Glutamatergic neuron (in vitro differentiated cells): ENCODE measurements at places on chromosomes 6 and 20.

GRCh38 chr6:139591075-139591865 is 216.8 kb upstream of the CITED2 start:
- DNase-seq = no peak

- DNase-seq = no peak
Observed at GRCh38 chr20:49516916-49517804, 34.7 kb upstream of the KCNB1 start.

- DNase-seq = no peak
Observed at GRCh38 chr20:23187751-23188150, 101.6 kb upstream of the CD93 start.

DNA sequence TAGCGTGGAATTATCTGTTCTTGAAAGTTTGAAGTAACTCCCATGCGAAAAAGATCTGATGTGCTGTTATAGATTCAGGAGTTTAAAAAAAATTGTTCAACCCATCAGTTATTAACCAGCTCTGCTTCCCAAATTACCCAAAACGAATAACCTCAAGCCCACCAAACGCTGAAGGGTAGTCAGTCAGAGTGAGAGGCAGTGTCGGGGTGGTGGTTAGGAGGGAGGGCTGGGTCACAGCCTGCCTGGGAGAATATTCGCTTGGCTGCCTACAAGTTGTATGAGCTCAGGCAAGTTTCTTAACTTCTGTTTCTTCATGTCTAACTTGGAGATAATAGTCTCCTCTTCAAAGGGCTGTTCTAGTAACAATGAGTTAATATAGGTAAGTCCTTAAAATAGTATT is 114.6 kb downstream of the JPH2 start:
- no peak for DNase-seq

- no peak for DNase-seq
Observed at GRCh38 chr6:106966229-106966628, 8.3 kb downstream of the CD24 start.

DNA sequence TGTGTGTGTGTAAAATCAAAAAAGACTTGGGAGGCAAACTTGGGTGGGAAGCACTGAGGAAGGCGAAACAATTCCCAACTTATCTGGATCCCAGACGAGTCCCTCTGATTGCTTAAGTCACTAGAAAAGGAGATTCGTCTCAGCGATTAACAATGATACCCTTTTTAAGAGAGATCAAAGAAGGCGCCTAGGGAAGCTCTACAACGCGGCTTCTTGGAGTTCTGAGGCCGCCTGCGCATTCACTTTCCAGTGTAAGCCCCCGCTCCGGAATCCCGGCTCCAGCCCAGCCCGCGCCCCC is 8.7 kb upstream of the TBX18 start:
- DNase-seq = no peak

GRCh38 chr6:154202339-154202738 is 154.3 kb downstream of the IPCEF1 start:
- DNase-seq = no peak

- no peak for DNase-seq
Observed at GRCh38 chr6:454148-454991, 62.8 kb downstream of the IRF4 start.

GRCh38 chr6:18317850-18318249 is 53.5 kb upstream of the DEK start:
- no peak for DNase-seq

DNA sequence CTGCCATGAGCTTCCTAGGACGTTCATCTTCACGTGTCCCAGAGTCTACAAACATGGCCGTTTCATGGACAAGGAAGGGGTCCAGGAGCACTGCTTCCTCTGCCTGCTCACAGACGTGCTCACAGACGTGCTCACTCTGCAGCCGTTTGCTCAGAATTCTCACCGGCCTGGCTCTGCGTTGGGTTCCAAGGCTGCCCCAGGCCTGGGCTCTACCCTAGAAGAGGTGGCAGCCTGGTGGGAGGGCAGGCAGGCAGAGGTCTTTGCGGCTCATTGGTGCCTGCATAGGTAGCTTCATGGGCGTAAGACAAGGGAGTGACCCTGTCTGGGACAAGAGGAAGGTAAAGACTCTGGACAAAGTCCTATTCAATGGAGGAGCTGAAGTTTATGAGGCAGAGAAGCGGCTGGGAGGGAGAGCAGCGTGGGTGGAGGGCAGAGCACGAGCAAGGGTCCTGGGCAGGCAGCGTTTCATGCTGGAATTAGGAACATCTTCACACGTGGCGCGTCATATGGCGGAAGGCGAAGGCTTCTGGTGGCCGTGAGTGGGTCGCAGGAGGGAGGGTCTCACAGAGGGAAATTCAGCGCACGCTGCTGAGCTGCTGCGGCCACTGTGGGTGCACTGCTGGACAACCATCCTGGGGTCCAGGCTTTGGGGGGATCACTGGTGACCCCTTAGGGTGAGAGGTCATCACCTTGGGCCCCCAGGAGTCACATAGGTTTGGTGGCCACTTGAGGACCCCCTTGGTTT is 138.2 kb downstream of the PHACTR3 start:
- DNase-seq = no peak

- DNase-seq = no peak
Observed at GRCh38 chr20:49508435-49509199, 26.1 kb upstream of the KCNB1 start.

DNA sequence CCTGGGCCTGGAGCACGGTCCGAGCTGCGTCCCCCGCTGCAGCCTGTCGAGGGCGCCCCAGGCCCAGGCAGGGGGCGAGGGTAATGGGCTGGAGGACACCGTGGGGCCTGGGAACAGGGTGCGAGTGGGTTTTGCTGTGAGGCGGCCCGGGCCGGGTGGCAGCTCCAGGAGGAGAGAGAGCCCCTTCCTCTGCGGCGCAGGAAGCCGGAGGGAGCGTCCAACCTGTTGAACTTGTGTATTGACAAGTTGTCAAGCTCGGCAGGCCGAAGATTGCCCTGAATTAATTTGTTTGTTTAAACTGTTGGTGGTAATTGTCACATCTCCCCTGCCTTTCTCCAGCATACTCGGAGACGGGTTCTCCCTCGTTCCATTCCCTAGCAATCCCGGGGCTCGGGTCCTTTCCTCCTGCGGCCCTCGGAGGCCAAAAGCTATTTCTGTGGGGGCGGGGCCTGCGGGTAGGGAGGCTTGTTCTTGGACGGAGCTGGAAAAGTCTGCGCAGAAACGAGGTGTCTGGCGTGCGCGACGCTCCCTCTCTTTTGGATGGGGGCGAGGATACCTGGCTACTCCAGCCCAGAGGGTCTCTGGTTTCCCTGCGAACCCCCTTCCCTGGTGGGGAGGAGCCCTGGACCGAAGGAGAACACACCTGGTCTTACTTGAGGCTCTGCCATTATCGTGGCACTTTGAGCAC is 9.9 kb downstream of the NR2E1 start:
- DNase-seq = no peak

DNA sequence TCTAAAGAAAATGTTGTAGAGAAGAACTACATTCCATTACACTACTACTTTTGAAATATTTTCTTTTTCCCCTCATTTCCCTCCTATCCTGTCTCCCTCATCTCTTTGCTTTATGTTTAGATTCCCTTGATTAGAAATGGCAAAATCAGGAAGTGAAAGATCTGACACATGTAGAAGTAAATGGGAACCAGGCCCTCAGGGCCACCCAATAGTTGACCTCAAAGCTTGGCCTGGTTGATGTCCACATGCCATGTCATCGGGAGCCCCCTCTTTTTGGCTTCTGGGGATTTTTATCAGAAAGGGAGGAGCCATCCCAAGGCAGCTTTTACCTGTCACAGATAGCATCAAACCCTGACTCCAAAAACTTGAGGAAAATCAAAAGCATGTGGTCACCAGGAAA is 168.3 kb upstream of the ECI2 start:
- DNase-seq = no peak

- DNase-seq = no peak
Observed at GRCh38 chr20:19074828-19075516, 137.5 kb upstream of the SLC24A3 start.

DNA sequence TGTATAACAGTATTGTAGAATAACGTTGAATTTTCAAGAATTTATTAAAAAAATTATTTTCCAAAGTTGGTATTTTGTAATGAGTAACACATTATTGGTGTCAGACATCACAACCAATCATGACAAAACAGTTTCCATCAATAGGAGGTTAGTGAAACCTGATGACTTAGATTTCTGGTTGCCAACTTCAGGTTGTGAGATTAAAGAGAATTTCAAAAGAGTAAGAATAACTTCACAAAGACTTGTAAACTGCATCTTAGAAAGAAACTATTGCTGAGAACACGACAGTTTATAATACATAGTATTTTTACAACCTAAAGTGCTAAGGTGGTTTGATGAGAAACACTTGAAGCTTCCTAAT is 159.2 kb upstream of the ARG1 start:
- no peak for DNase-seq

DNA sequence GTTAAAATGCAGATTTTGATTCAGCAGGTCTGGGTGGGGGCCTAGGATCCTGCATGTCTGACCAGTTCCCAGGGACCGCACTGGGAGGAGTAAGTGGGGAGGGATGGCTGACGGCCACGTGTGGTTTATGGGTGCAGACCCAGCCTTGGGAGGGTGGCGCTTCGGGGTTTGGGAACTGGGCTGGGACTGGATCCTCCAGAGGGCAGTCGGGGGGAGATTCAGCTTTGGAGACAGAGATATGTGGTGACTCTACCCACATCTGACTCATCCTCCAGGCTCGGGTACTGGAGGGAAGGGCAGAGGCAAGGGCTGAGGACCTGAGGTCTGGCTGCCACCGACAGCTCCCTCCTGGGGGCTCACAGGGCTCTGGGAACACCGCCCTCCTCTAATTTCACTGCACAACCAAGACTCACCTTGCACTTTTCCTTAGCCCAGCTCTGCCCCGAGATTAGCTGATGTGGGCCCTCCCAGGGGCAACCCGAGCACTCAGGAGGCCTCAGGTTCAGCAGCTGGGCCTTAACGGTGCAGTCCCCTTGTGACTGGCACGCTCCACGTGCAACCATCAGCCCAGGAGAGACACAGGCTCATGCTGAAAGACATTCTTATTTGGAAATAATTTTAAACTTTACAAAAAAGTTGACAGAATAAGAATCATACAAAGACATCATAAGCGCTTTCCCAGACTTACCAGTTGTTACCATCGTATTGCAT is 172.8 kb upstream of the PMEPA1 start:
- no peak for DNase-seq

GRCh38 chr6:3228771-3229565 is 1.5 kb upstream of the TUBB2B start:
- DNase-seq = peak; percentile 79

GRCh38 chr6:44560458-44561059 is 173.1 kb downstream of the CDC5L start:
- no peak for DNase-seq

- DNase-seq = no peak
Observed at GRCh38 chr6:1014431-1014807, 297.5 kb upstream of the FOXQ1 start.

DNA sequence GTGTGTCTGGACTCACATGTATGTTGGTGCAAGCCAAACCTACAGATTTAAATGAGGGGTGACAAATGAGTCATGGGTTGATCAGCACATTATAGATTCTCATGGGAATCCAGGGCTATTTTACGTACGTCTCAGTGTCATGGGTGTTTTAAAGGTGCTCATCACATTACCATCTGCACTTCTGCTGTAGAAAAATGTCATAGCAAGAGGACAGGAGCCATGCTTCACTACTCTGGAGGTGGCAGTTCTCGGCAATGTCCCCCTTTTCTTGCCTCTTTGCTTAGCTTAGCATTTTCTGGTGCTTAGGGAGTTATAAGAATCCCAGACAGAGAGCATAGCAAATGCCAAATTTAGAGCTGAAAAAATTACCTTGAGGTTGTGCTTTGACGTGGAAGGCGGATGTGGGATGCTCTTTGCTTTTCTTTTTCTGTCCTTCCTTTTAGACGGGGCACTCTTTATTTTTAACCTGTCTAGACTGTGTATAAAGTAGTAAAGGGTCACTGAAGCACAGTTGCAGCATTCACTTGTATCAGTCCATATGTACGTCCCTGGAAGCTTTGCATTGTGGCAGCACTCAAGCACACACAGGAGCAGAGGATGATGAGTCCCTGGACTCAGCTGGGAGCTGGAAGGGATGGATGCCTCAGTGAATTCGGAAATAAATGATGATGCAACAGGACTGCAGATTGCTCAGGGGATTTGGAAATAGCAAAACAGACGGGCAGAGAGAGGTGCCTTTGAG is 139.7 kb downstream of the SYNDIG1 start:
- DNase-seq = no peak

DNA sequence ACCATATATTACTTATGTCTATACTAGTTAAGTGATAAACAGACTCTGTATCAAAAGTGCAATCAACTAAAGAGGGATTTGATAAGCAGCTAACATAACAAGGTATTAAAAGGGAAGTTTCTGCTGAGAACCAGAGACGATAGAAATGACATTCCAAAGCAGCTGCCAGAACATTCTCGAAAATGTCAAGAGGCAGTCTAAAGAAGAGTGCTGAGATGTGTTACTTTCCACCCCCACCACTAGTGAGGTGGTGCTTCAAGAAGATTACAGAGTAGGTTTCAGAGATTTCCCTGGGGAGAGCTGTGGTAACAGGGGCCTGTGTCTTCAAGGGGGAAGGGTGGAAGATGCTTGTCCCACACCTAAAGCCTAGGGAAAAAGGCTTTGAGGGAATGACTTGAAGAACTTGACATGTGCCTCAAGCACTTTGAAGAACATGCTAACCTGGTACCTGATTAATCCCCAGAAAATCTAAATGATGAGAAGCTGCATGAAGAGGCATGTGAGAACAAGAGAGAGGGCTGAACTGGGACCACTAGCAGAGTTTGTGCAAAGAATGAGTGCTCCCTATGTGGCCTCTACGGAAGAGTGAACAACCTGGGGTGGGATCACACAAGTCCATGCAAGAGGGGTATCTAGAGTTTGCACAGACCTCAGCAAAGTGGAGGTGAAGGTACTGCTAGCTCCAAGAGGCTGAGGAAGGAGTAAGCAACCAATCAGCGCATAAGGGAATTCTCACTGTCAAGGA is 5.0 kb downstream of the FAM184A start:
- DNase-seq = no peak

GRCh38 chr6:3444276-3445088 is 12.4 kb downstream of the SLC22A23 start:
- no peak for DNase-seq

- no peak for DNase-seq
Observed at GRCh38 chr6:148869585-148869984, 122.8 kb downstream of the UST start.

- no peak for DNase-seq
Observed at GRCh38 chr6:37800703-37801604, 18.6 kb upstream of the ZFAND3 start.

GRCh38 chr6:153172815-153173214 is 41.7 kb upstream of the RGS17 start:
- DNase-seq = peak; percentile 77

DNA sequence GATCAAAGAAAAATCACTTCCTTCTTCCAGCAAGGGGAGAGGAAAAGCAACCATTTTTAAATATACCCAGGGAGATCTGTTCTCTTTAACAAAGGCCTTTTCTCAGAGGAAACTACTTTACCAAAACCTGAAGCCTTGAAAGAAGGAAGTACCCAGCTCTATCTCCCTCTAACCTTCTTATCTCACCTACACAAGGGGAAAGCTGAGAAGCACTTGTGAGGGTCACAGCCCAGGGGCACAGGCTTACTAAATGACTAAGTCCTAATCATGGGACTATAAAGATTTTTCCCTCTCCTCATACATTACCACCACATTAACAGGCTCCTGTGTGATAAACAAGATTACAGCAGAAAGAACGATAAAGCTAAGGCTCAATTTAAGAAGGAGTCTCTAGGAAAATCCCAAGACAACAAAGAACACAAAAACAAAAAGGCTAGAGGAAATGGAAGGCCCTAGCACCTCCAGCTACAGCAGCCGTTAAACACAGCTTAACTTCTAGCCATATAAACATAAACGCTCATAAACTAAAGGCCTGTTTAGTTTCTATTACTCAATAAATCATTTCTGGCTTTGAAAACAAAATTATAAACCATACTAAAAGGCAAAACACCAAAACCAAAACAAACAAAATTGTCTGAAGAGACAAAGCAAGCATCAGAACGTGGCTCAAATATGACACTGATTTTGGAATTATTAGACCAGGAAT is 284.9 kb upstream of the ECI2 start:
- no peak for DNase-seq
